Activated CD4-positive, alpha-beta T cell treated with anti-CD3 and anti-CD28 coated beads, Interleukin-2, amount 10 ng/mL, durations not matched to agents 24 days and 14 days (primary cell): ENCODE measurements at places on chromosomes 7 and 10. TPM values are rescaled to one million over a fixed set of nuclear protein-coding genes. Genes with fewer than 3 reads are reported as not detected.

DNA sequence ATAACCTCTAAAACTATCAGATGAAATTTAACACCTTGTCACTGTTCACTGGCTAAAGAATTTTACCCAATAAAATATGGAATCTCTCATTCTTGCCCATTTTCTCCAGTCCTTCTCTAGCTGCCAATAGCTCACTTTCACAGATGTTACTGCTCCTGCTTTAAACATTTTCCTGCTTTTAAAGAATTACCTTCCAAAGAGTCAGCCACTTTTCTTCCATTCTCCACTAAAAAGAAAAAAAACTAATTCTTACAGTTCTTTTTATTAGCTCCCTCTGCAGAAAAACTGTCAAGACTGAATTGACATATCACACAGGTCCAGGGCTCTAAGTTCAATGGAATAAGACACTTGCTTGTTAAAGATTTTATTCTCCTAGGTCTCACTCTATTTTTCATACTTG is 114.8 kb downstream of the SFMBT2 start:
- no peak for DNase-seq

DNA sequence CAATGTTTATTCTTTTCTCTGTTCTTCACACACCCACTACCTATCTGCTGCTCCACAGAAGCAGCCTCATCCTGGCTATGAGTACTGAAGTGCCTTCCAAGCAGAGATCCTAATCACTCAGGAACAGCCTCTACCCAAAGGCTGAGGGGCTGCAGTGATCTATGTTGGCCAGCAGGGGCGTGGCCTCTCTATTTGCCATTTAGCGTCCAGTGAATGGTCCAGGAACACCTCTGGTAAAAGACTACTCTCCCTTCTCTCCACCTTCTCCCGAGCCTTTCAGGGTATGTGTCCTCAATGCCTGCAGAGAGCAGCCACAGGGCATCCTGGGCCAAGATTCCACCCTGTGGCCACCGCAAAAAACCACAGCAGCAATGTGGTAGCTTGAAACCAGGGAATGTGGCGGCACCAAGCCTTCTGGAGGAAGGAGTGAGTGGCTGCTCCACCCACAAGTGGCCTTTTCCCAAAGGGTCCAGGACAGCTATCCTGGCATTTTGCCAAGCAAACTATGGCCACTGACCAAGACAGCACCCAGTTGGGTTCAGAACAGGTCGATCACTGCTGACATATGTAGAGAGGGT is 70.9 kb downstream of the SYPL1 start:
- DNase-seq = peak; percentile 73

- DNase-seq = peak; percentile 74
Observed at GRCh38 chr7:2851497-2851896, 7.4 kb upstream of the GNA12 start.

TMEM106B gene
- total RNA-seq = 24.0 and 25.5 TPM in 2 replicates
